NCI-H1694 (cell line): ENCODE measurements at places on chromosomes 1 and 21.
A peak's percentile ranks its signal among the peaks of the same experiment; 100 is the strongest.

DNA sequence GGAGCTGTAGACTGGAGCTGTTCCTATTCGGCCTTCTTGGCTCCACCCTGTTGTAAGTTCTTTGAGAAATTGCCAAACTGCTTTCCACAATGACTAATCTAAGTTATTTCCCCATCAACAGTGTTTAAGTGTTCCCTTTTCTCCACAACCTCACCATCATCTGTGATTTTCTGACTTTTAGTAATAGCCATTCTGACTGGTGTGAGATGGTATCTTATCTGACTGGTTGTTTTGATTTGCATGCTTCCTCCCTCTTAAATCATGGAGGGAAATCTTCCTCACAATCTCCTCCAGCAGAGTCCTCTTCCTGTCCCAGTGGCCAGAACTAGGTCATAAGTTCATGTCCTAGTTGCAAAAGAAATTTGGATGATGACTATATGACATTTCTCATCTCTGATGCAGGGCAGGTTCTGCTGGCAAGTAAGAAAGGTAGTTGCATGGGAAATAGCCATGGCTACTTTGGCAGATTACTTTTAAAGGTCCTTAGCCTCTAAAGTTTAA is 294.0 kb downstream of the LRRC40 start:
- DNase-seq: no peak

GRCh38 chr1:24551960-24552571 is 3.8 kb upstream of the NCMAP start:
- no peak for DNase-seq

GRCh38 chr1:90347366-90347765 is 352.5 kb downstream of the ZNF326 start:
- no peak for DNase-seq

DNA sequence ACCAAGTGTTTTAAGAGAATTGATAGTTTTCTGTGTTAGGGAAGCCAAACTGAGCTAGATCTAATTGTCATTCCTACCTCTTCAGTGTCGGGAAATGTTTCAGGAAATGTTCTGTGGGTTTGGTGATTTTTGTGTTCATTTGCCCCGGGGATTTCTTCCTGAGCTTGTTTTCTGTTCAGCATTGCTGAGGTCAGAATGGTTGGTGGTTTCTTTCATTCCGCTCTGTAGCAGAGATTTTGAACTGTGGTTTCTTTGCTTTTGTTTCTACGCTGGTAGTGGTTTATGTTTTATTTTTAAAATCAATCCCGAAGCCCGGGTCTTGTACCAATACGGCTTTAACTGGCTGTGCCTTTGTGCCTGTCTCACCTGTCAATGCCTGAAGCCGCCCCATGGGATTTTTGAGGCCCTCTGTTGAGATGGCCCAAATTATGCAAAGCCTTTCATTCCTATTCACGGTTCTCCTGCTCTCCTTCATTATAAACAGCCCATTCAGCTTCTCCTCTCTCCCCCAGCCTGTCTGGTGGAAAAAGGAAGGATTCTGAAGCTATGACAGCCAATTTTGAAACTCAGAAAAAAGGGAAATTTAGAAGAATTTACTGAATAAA is 417.2 kb upstream of the KAZN start:
- no peak for DNase-seq

GRCh38 chr1:29828526-29829447 is 592.5 kb downstream of the PTPRU start:
- DNase-seq: no peak

DNA sequence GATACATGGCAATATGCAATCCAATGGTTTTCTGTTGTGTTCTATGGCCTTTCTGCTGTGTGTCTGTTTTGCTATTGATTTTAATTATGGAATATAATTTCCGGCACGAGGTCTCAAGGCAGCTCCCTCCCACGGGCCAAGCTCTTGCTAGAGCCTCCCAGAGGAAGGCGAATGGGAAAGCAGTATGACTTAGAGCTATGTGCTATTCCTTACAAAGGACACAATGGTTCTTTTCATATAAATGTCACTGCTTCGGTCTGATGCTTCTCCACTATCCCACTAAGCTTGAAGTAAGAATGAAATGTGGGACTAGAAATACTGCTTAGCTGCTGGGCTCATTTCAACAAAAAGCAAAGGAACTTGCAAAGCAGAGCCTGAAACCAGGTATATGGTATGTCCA is 322.2 kb upstream of the BEND5 start:
- DNase-seq: no peak

DNA sequence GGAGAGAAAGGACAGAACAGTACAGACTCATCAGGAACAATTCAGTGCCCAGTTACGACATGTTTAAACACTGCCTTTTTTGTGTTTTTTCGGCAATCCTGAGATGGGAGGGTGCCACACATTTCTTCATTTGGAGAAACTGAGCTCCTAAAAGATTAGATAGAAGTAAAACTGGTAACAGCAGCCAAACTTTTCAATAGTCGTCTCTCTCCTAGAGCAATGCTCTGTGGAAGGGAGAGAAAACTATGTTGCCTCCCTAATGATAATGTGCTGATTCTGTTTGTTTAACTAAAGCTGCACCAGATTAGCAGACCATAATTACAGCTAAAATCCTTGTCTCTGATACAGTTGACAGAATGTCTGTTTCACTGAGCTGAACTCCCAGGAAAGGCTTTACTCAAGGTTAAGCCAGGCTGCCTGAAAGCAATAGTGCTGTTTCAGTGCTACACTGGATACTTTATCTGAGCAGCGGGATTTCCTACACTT is 76.2 kb upstream of the CXADR start:
- DNase-seq: no peak

- DNase-seq: no peak
Observed at GRCh38 chr1:160685266-160685665, 26.4 kb downstream of the CD48 start.

DNA sequence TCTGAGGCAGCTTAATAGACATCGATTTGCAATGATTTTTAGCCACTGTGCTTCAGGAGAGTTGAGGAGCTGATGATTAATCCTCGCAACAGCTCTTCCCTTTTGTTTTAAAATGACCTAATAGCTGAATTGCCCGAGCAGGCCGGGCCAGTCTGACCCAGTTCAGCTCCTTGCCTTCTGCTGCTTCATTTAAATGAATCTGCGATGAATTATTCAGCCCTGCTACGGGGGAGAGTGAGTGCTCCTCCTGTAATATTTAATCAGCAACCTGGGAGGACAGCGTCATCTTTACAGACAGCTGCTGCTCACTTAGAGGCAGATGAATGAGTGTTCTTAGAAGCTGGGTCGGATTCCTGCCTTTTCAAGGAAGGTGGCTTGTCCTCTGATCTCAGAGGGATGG is 325.1 kb downstream of the CAMTA1 start:
- no peak for DNase-seq

DNA sequence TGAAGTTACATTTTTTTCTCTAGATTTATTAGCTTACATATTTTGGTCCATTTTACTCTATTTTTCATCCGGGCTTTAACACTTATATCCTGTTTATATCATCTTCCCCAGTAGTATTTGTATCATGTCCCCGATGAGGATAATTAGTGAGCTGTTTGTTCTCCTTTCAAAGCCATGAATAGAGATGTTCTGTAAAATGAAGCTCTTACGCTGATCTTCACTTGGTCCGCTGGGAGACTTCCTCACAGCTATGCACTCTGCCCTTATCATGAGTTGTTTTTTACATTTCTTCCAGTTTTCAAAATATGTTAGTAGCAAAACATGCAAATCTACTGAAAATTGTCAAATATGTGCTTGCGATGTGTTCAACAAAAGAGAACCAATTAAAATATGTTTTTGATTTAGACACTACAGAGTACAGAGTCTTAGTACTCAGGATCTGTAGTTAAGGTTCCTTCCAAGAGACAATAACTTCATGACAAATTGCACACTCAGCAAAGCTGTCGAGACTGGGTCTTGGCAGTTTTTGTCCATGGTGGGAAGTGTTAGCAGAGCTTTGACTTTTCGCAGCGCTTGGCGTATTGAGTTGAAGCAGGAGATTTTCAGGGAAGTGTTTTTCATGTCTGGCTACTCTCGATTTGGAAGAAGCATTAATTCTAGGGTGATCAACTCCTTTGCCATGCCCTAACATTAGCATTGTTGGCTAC is 292.0 kb upstream of the ADAMTS5 start:
- no peak for DNase-seq

DNA sequence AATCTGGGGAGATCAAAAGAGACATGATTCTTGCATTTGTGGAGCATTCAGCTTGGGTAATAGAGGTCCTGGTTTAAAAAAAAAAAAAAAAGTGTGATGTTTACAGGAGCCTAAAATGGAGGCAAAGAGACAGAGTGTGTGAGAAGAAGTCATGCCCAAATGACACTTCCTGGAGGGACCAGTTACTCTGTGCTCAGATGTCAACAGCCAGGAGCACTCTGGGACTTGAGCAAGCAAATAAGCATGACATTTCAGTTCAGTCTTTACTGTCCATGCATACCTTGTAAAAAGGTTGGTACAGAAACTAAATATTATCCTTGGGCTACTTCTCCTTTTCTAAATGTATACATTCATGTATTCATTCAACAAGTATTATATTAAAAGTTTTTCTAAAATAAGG is 25.2 kb upstream of the ADGRL2 start:
- DNase-seq: no peak

DNA sequence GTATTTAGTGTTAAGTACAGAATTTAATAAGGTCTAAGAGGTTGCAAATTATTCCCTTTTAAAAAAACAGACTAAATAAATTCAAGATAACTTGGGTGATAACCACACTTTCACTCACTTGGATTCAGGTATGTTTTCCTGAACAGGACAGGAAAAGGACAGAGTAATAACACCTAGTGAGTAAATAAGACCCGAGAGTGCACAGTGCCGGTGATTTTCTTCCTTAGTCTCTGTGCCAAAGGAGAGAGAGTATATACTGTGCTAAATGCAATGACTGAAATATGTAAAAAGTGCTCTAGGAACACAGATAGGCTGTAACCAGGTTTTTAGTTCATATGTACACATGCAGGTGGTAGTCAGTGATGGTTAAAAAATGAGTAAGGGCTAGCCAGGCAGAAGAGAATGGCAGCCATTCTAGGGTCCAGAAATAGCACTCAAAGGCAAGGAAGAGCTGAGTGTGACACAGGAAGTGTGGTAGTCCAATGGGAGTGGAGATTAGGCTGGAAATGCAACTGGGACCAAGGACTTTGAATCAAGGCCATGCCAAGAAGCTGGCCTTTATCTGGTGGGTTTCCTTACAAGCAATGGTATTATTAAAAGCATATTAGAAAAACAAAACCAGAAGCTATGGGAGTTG is 58.1 kb downstream of the NRIP1 start:
- no peak for DNase-seq

DNA sequence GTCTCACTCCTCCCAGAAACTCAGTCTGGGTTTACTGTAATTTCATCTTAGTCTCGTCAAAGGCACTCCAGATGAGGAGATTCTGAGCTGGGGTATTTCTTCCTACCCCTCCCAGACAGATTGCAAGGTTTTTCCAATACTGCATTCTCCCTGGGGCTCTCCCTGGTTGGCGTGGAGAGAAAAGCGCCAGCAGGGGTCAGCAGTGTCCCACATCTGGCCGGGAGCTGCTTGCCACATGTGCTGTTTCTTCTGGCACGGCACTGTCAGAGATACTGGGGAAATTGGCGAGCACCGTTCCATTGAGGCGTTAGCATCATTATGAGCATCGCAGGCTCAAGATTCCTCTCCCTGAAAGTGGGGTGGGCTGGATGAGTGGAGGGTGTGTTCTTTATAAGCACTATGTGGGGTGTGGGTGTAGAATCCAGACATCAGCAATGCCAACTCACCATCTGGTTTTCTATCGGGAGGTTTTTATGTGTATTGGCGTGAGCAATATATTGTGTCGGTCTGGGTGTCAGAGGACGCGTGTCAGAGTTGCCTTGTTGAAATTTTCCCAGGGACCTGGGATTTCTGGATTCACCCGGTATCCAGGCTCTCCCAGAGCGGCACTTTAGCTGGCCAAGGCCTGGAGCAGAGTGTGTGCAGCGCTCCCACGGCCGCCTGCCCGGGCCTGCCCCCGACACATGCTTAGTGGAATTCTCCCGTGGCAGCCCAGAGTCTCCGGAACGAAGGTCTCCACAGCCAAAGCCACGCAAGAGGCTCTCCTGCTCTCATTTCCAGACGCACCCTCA is 8.0 kb upstream of the NAV1 start:
- DNase-seq: peak; percentile 83

DNA sequence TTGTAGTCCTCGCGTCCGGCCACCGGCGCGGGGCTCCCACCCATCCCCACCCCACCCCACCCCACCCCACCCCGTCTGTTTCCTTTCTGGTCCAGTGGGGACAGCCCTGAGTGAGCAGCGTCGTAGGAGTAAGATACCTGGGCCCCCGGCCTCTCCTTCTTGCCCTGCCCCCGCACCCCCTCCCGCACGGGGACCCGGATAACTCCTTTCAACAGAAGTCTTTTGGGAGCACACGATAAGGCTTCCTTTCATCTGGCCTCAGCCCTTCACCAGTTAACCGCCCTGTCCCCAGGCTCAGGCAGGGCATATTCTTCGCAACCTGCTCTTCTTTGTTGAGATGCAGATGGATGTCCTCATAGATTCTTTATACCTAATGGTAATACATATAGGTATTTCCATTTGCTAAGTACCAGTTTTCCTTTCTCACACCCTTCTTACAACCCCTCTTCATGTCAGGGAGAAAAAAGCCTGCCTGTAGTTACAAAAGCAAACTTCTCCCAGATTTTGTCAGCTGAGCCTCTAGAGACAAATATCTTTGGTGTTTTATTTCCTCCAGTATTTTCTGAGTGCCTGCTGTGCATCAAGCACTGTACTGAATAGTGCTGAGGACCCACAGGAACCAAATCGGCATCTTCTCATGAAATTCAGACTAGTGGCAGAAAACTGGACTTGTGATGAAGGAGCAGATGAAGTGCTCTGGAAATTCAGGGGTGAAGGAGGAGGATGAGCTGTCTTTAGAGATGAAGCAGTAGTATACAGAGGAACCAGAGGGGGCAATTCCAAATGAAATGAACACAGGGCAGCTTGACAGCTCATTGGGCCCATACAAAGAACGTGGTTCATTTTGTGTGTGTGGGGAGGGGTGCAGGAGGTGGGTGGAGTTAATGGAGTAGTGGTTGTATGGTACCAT is 33.6 kb downstream of the SLC2A1 start:
- no peak for DNase-seq

DNA sequence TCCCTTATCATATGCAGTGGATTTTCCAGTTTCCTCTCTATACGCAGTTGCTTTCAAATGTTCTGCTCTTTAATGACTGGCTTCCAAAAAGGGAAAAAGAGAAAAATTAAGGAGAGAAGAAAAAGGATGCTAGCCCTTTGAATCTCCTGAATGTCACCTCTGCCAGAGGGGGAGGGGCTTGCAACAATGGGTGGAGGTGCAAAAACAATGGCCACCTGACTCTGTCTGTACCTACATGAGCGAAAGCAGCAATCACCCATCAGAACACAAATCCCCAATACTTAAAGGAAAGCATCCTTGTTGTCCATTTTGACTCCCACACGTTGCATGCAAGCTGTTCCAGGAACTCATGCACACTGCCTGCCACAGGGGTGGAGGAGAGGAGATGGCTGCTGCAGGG is 61.2 kb downstream of the CCDC30 start:
- DNase-seq: no peak
